Cortex of kidney (tissue), 1 donor: ENCODE measurements at places on chromosomes 2 and 18.

GRCh38 chr2:5725794-5726463 is 33.7 kb downstream of the SOX11 start:
- DNase-seq = no peak

- no peak for DNase-seq
Measured at GRCh38 chr2:209525331-209525730, 101.5 kb downstream of the MAP2 start.

GRCh38 chr2:23460228-23460627 is 75.2 kb downstream of the KLHL29 start:
- no peak for DNase-seq

DNA sequence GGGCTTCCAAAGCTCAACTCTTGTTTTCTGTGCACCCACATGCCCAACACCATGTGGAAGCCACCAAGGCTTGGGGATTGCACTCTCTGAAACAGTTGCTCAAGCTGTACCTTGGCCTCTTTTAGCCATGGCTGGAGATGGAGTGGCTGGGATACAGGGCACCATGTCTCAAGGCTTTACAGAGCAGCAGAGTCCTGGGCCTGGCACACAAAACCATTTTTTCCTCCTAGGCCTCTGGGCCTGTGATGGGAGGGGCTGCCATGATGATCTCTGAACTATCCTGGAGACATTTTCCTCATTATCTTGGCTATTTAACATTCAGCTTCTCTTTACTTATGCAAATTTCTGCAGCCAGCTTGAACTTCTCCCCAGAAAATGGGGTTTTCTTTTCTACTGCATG is 179.7 kb upstream of the LRP1B start:
- DNase-seq = no peak

- no peak for DNase-seq
Measured at GRCh38 chr2:183059561-183059960, 19.0 kb upstream of the DUSP19 start.

DNA sequence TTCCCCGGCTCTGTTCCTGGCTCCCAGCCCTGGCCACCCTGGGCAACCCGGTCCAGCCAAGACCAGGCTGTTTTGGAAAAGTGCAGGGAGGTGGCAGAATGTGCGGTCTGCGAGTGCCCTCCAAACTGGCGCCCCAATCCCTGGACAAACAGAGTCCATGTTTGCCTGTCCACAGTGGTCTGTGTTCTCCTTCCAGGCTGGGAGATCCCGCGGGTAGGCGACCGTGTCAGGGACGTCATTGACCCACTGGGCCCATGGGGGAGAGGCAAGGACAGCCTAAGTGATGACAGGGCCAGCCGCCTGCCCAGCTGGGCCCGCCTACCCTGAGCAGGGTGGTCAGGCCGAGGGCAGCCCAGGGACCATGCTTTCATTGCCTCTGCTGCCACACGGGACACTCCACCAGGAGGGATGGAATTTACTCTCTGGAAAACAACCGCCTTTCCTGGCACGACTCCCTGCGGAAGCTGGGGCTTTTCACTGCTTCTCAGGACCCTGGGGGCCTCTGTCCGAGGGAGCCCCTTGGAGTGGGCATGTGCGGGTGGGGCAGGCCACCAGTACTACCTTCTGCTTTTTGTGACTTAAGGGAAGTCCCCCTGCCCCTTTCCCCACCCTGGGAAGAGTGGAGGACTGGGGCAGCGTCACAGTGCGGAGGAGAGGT is 20.1 kb downstream of the CYP26B1 start:
- no peak for DNase-seq

- no peak for DNase-seq
Measured at GRCh38 chr2:54936766-54937165, 113.5 kb downstream of the RTN4 start.

DNA sequence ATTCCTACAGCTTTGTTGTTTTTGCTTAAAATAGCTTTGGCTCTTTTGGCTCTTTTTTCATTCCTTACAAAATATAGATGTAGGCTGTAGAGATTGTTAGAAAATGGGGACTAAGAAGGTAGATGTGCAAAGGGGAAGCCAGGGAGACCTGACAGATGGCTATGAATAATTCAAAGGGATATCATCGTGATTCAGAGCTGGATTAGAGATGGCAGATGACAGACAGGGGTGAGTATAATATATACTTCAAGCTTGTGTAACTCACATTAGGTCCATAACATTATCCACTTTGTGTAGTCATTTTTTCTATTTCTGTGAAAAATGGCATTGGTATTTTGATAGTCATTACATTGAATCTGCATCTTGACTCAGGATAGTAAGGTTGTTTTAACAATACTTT is 422.9 kb upstream of the ST6GAL2 start:
- no peak for DNase-seq

DNA sequence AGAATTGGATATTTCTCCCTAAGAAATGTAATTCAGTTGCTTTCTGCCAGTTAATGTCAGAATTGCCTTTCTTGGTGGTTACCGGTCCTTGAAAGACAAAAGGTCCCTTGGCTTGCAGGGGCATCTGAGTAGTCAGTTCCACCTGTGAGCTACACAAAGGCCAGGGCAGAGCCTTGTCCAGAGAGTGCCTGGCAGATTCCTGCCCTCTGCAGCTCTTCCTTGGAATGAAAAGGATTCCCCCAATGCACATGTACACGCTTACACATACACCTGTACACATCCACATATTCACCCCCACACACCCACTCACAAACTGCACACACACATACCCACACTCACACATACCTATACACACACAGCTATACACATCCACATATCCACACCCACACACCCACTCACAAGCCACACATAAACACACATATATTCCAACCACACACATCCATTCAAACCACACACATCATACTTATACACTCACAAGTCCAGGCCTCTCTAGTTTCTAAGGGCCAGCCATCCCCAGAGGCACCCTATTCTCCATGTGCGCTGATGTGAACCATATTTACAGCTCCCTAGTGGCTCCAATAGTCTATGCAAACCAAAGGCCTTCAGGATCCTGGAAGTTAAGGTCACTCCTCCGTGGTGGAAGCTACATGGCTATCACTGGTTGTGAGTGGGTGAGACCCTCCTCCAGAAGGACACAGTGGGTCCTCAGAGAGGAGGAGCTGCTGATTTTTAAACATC is 9.6 kb downstream of the CYRIA start:
- no peak for DNase-seq

GRCh38 chr2:119267604-119268003 is 44.0 kb downstream of the STEAP3 start:
- no peak for DNase-seq

GRCh38 chr2:241034490-241035141 is 36.2 kb downstream of the SNED1 start:
- no peak for DNase-seq

DNA sequence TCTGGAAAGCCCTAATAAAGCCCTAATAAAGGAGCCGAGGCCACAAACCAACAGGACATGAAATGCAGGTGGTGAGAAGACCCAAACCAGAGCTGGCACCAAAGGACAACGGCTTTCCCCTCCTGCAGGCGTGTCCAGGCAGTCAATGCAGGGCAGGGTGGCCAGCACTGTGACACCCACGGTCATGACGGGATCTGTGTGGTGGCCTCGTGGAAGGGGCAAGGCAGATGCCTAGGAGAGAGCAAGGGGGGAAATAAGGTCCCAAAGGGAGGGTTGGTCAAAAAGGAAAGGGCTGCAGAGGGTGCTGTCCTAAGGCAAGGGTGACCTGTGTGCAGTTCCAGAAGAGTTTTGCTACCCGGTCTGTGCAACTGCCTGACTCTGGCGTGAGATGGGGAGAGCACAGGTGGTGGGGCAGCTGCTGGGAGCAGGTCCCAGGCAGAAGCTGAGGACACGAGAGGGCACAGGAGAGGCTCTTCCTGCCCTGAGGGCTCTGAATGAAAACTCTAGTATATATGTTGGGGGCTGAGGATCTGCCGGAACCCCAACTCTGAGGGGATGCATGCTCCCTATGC is 156.7 kb downstream of the TPO start:
- DNase-seq = no peak

GRCh38 chr2:125371867-125372266 is 1284.1 kb upstream of the GYPC start:
- DNase-seq = no peak

DNA sequence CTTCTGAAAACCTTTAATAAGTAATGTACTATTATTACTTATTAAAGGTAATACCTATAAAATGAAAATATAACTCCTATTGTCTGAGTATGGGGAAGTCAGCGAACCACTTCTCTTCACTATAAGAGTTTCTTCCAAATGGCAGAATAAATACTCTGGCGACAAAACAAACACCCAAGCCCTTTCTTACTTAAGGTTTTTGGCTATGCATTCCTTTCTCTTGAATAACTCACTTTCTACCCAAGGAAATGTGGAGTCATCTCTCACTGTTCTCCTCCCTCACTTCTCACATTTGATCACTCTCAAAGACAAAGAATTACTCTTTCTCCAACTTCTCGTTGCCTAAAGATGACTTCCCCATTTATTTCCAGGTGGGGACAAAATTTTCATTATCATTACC is 816.8 kb upstream of the CRIM1 start:
- DNase-seq = no peak

DNA sequence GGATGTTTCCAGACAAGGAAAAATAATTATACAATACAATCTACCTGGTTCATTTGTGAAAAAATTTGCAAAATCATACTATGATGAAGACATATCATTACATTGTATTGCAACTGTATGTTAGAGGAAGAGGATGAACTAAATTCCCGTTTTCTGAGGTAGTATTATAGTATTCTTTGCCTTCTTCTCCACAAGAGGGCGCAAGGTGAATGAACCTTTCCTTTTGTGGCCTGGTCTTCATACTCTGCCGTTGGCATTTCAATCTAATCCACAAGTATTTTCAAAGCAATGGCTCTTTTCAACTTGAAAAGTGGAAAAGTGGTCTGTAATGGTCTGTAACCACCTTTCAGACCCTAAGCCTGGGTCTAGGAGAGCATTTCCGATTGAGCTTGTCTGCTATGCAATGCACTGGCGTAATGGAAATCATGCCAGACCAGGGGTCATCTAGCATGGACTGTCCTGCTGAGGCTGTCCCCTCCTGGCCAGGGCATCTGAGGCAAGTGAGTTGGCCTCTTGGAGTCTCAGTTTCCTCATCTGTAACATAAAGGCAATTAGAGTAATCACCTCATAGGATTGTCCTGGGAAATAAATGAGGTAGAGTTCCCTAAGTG is 30.8 kb upstream of the ZNF396 start:
- DNase-seq = no peak

- DNase-seq = no peak
Measured at GRCh38 chr2:194003911-194004310, 1653.1 kb upstream of the SLC39A10 start.

- DNase-seq = no peak
Measured at GRCh38 chr18:73407506-73407905, 539.7 kb upstream of the NETO1 start.

GRCh38 chr2:159882130-159882745 is 84.2 kb upstream of the CD302 start:
- DNase-seq = no peak

DNA sequence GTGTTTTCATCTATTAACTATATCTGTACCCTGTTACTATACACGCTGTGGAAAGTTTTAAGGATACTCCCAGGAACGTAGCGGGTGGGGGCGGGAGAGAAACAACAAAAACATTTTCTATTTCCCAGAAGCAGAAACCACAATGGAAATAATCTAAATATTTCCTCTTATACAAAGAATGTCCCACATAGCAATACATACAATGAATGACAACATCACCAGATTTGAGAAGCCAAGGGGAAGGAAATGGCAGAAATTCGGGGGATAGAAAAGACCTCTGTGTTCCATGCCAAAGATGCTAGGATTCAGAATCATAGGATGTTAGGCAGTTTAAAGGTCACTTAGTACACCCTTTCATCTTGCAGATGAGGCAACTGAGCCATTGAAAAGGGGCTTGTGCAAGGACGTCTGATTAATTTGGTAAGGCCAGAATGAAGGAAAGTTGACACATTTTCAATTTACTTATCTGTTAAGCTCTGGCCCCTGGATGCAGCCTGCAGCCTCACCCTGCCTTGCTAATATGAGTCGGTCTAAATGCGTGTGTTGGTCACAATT is 41.1 kb upstream of the SCYGR1 start:
- DNase-seq = no peak

- DNase-seq = no peak
Measured at GRCh38 chr2:201773990-201774389, 6.7 kb downstream of the ALS2 start.

DNA sequence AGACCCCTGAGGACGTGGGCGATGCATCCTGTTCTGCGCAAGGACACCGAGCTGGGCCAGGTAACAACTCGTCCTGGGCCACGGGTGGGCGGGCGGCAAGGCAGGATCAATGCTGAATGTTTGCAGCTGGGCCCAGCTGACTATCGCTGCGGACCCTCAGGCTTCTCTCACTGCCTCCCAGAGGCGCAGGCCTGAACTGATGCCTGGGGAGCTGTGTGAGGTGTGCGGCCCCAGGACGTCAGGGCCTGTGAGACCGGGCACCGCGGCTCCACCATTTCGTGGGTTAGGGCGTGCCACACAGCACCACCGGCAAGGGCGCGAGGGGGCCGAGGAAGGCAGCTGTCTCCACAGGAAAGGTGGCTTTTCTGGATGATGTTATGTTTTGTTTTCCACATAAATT is 307.4 kb downstream of the NDUFA10 start:
- no peak for DNase-seq

DNA sequence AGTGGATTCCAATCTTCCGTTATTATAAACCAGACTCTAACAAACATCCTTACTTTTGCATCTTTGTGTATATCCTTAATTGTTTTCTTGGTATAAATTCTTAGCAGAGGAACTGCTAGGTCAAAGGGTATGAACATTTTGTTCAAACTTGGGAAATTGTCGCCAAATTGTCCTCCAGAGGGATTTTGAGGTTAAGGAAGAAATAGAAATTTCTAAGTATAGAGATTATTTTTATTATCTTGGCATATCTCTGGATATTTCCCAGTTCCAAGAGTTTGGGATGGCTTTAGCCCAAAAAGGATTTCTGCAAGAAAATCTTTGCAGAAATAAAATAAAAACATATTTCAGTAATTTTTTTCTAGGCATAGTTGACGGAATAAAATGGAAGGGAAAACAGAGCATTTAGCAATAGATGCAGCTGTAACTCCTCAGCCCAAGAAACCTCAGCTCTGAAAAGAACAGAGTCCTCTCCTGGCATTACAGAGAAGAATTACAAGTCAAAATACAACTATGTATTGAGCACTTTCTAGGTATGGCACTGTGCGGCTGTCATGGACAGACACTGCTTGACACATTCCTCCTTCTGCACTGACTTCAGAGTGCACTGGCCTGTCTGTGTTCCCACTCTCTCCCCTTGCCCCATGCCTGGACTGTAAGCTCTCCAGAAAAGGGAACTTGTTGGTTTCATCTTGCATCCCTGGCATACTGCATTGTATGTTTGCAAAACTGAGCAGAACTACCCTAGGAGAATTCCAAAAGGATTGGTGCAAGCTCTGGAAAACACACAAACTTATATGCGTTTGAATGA is 117.3 kb upstream of the STON1 start:
- DNase-seq = no peak

DNA sequence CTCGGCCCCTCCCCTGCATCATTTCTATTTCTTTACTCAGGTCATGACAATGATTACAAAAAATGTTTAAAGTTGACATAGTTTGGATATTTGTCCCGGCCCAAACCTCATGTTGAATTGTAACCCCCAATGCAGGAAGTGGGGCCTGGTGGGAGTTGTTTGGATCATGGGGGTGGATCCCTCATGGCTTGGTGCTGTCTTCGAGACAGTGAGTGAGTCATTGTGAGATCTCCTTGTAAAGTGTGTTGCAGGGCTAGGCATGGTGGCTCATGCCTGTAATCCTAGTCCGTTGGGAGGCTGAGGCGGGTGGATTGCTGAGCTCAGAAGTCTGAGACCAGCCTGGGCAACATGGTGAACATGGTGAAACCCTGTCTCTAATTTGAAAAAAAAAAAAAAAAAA is 9.2 kb upstream of the MAP4K4 start:
- DNase-seq = no peak

- no peak for DNase-seq
Measured at GRCh38 chr2:208326016-208326415, 60.0 kb downstream of the PIKFYVE start.
